Left kidney (tissue), 8 donors: ENCODE measurements at places on chromosomes 3 and 15. TPM values are rescaled to one million over a fixed set of nuclear protein-coding genes. Genes with fewer than 3 reads are reported as not detected.

DNA sequence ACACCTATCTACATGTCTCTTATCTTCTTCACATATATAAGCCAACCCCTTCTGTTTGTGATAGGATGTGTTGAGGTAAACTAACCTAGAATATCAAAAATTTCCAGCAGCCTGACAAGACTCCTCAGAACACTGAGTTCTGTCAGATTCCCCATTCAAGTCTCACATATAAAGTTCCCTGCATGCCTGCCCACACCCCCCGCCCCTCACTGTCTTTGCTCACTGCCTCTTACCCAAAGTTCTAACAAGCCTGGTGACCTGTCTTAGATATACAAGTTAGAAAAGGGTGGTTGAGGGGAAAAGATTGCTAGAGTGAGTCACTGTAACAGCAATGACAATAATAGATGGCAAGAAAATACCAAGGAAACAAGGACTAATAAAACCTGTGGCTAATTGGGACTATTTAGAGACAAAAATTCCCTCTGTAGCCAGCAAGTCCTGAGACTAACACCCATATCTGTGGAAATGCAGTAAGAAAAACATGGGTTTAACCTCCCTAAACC, 40.1 kb downstream of the FBXO22 start:
- no peak for DNase-seq

- no peak for DNase-seq
Observed at GRCh38 chr3:178593786-178594185, 57.5 kb downstream of the KCNMB2 start.

- peak; percentile 53 for DNase-seq
Observed at GRCh38 chr3:114411190-114411668, 117.4 kb downstream of the TIGIT start.

- DNase-seq: no peak
Observed at GRCh38 chr15:31586841-31587240, 260.2 kb downstream of the KLF13 start.

GRCh38 chr15:38885471-38885952, 320.9 kb upstream of the RASGRP1 start:
- no peak for DNase-seq

- DNase-seq: no peak
Observed at GRCh38 chr15:68311464-68311835, 33.9 kb downstream of the FEM1B start.

DNA sequence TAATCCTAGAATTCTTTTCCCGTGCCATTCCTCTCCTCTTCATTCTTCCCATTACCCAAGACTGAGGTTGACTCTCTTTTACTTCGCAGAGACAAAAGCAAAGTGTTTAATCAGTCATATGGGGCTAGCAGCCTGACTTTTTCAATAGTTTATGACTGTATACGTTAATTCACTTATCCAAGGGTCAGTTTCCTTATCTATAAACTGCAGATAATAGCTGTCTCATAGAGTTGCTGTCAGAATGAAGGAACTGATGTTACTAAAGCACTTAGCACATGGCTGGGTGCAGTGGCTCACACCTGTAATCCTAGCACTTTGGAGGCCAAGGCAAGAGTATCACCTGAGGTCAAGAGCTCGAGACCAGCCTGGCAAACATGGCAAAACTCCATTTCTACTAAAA, 43.5 kb upstream of the ULK4 start:
- DNase-seq: no peak

DNA sequence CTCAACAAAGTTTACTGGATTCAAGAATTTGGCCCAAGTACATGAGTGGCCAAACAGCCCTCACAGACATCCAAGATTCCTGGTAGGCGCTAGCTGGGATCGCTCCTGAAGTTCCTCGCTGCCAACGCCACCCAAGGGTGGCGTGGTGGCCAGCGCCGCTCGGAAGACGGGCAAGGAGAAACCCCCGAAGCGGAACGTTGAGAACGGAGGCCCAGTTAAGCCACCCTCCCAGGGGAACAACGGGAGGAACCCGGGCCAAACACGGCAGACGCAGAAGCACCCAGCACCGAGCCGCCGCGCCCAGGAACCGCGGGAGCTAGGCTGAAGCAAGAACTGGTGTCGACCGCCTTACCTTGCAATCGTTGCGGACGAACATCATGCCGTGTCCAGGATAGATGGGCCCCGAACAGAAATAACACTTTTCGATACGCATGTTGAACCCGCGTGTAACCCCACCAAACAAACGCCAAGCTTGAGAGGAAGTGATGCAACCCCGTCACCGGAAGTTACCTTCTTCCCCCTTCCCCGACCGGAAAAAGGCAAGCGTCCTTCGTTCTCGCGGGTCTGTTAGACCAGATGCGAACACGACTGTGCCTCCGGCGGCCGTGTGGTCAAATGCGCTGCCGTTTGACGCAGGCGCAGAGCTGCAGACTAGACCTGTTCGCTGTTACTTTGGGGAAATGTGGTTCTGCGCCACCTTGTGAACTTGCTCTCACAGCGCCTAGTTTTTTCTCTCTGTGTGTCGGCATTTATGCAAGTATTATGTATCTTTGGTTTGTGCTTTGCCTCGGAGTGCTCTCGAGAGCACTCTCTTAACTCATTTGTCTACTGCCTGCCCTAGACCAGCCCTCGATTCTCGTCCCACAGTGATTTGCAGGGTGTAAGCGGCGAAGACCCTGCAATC, at the start of gene RSL24D1:
Gene RSL24D1, minus strand, starts transcription at position 484 of the 904 bp plus-strand sequence. Its CDS starts 51 bp downstream, at position 433.
- DNase-seq: peak; percentile 98

DNA sequence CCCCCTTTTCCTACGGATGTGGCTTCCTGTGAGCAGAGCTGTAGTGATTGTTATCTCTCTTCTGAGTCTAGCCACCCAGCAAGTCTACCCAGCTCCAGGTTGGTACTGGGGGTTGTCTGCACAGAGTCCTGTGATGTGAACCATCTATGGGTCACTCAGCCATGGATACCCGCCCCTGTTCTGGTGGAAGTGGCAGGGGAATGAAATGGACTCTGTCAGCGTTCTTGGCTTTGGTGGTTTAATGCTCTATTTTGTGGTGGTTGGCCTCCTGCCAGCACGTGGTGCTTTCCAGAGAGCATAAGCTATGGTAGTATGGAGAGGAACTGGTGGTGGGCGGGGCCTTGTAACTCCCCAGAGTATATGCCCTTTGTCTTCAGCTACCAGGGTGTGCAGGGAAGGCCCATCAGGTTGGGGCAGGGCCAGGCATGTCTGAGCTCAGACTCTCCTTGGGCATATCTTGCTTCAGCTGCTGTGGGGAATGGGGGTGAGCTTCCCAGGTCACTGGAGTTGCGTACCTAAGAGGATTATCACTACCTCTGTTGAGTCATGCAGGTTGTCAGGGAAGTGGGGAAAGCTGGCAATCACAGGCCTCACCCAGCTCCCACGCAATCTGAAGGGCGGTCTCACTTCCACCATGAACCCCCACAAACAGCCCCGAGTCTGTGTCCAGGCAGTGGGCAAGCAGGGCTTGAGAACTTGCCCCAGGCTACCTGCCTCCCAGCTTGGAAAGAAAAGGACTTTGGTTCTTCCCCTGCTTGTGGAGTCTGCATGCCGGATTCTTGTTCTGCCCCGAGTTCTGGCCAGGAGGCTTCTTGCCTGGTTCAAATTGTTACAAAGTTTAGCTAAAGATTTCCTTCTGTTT, 9.0 kb upstream of the ADGRG7 start:
- DNase-seq: no peak

DNA sequence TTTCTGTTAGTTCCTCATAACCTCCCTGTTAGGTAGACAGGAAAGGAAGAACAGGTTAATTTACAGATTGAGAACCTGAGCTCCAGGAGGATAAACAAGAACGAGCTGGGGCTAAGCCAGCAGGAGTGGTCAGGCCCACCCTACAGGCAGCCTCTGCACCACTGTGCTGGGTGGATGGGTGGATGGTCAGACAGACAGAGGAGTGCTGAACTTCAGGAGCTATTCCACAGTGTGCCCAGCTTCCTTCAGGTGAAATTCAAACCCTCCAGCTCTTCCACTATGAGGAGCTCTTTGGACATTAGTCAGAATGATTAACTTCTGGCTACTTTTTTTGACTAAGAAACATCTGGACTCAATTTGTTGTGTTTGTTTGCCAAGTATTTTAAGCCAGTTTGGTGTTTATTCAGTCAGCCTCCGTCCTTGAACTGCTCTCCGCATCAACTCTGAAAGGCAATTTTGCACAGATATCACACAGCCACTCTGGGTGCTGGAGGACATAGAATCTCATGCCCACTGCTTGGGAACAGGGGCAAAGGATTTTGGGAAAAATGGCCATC, 361.9 kb downstream of the CLSTN2 start:
- peak; percentile 26 for DNase-seq

- no peak for DNase-seq
Observed at GRCh38 chr3:127287840-127288239, at the start of gene PRR20G. TSS of gene PRR20G (minus strand) at chr3:127288046. CDS start at chr3:127287365, 681 bp downstream.

GRCh38 chr3:76768912-76769311, 271.0 kb upstream of the ROBO2 start:
- DNase-seq: no peak

DNA sequence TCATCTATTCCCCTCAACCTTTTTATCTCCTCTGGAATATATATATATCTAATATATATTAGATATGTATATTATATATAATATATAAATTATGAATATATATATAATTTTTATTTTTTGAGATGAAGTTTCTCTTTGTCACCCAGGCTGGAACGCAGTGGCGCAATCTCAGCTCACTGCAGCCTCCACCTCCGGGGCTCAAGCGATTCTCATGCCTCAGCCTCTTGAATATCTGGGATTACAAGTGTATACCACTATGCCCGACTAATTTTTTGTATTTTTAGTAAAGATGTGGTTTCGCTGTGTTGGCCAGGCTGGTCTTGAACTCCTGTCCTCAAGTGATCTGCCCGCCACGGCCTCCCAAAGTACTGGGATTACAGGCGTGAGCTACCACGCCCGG, 22.2 kb downstream of the PXYLP1 start:
- DNase-seq: no peak

- no peak for DNase-seq
Observed at GRCh38 chr3:100532411-100532810, 40.0 kb downstream of the TMEM45A start.

- DNase-seq: no peak
Observed at GRCh38 chr3:16190704-16191103, 16.2 kb downstream of the GALNT15 start.

- DNase-seq: no peak
Observed at GRCh38 chr15:85671156-85671555, 123.6 kb downstream of the KLHL25 start.

- no peak for DNase-seq
Observed at GRCh38 chr3:174822320-174822719, 36.8 kb upstream of the NAALADL2 start.

- DNase-seq: no peak
Observed at GRCh38 chr15:70186152-70186551, 88.4 kb upstream of the TLE3 start.

DNA sequence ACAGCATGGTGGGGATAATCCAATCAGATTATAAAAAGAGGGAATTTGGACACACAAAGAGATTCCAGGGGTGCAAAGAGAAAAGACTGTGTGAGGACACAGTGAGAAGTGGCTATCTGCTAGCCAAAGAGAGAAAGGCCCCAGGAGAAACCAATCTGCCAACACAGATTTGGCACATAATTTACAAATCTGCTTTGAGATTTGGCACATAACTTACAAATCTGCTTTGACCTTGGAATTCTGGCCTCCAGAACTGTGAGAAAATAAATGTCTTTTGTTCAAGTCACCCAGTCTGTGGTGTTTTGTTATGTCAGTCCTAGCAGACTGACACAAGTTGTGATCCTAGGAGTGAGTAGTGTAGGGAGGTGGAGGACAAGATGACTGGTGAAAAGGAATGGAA, 3.5 kb upstream of the TM4SF18 start:
- no peak for DNase-seq

GRCh38 chr3:126677862-126678503, 23.1 kb upstream of the TXNRD3 start:
- no peak for DNase-seq

DNA sequence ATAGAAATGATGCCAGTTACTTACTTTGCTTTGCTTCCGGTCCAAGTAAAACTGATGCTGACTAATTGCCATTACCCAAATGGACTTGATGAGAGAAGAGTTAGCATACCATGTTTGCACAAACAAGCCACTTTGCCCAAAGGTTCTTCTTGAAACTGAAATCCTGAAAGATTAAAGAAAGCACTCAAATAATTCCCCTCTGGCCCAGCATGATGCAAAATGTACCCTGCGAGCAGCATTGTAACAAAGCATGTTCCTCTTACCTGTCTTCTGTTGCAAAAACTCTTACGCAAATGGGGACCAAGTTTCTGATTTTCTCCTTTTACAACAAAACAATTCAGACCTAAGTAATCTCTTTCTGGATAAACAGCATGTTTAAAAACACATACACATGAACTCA, 74.5 kb upstream of the LMOD3 start:
- DNase-seq: no peak

DNA sequence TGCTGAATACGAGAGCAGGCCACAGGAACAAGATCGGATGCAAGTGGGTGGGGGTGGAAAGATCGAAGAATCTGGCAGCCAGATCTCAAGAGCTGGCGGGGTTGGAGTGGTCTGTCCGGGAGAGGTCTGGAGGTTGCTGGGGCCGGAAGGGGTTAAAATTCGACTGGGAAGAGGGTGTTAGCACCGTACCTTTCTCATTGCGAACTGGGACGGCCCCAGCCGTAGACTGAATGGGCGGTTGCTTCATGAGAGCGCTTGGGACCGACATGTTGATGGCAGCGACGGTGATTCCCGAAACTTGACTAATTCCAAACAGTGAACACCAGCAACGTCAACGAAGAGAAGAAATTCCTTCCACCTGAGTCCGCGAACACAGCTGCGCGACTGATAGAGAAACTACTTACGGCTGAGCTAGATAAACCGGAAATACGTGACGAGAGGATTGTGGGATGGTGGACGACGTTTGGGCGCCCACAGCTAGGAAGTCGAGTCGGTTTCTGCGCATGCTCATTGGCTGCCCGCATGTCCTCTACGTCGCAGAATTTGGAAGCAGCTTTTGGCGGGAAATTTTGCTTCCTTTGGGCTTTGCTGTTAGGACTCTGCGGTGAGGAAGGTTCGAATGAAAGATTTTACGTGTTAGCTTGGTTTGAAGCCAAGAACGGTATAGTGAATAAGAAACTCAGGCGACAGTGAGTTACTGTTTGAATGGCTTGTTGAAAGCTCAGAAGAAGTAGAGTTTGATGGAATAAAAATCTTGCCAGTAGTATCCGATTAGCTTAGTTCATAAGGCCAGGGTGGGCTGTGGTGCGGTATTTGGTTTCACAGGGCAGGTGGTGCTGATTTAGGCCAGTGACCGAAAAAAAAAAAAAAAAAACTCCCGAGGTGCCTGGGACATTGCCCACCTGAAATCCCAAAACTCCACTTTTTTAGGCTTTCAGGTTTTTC, at the start of gene MFAP1:
Gene MFAP1, minus strand, starts transcription at position 389 of the 945 bp plus-strand sequence. Its CDS starts 121 bp downstream, at position 268.
- peak; percentile 94 for DNase-seq

The ATP8B4 gene
- 3.8 TPM for polyA plus RNA-seq

The GUCA1C gene
- polyA plus RNA-seq: 0.52 TPM

The LPCAT4 gene
- polyA plus RNA-seq: 45.5 TPM

The TTLL13 gene
- 0.45 TPM for polyA plus RNA-seq
